ENCODE measurements at places on chromosomes 6 and 20.

GRCh38 chr6:139742671-139743070, 368.2 kb upstream of the CITED2 start:
- no peak for DNase-seq

- DNase-seq: peak; percentile 33
Measured at GRCh38 chr6:18585032-18585573, 198.0 kb downstream of the RNF144B start.

- DNase-seq: no peak
Measured at GRCh38 chr6:4404415-4404814, 269.0 kb upstream of the ECI2 start.

- no peak for DNase-seq
Measured at GRCh38 chr6:152428126-152428525, 209.0 kb downstream of the SYNE1 start.

DNA sequence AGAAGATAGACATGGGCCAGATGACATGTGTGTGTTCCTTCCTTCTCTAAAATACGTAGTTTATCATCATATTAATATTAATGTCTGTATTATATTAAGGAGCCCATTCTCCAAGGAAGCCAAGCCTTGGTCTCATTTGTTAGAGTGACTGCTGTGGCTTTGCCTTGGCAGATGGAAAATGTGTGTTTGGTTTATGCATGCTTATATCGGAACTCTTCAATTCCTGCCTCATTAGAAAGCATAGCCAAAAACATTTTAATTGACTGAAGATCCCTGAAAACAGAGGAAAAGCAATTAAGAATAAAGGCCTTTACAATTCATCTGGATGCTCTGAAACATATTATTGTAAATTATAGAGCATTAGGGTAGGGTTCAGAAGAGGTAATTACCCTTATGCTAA, 106.4 kb downstream of the COL9A1 start:
- DNase-seq: no peak

GRCh38 chr20:45607810-45608209, 21.7 kb upstream of the WFDC10A start:
- DNase-seq: no peak

GRCh38 chr6:134511984-134512683, 194.2 kb upstream of the SGK1 start:
- no peak for DNase-seq

DNA sequence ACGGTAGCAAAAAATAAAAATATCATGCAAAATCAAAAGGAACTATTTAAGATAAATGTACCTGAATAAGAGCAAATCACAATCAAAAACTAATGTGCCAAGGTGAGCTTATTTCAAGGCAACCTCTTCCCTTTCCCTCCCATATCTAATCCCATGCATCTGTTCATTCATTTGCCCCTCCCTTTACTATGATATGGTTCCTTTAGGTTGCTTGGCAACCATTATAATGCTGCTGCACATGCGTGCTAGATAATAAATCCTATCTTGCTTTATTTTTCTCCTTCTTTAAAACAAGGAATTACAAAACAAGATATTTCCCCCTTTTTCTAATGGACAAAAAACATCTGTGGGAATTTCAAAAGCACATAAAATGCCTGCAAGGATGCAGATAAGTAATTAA, 318.2 kb upstream of the POU3F2 start:
- no peak for DNase-seq

- no peak for DNase-seq
Measured at GRCh38 chr20:62907384-62908317, 18.7 kb downstream of the DIDO1 start.

GRCh38 chr20:875115-875514, 41.0 kb downstream of the ANGPT4 start:
- no peak for DNase-seq

GRCh38 chr6:39078695-39079094, 30.1 kb downstream of the GLP1R start:
- no peak for DNase-seq

GRCh38 chr6:23980965-23981364, 145.1 kb upstream of the NRSN1 start:
- DNase-seq: no peak

DNA sequence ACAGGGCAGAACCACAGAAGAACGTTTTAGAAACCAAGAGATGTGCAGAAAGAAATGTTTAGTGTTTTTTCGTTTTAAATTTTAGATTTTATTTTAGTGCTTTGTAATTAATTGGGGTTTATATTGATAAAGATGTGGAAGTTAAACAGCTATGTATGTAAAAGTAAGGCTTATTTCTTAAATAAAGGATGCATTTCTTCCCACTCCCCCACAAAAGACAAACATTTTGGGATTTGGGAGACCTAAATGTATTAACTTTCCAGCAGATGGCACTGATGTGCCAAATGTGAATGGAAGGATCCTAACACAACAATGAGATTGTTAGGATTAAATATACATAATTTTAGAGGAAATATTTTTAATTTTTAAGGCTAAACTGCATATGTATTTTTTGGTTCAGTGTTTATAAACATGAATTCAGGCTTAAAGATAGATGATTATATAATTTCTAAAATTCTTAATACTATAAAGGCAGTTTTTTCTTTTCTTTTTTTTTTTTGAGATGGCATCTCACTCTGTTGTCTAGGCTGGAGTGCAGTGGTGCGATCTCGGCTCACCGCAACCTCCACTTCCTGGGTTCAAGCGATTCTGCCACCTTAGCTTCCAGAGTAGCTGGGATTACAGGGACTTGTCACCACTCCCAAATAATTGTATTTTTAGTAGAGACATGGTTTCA, 12.0 kb downstream of the PFDN4 start:
- DNase-seq: no peak

- no peak for DNase-seq
Measured at GRCh38 chr20:37575884-37576283, 48.2 kb upstream of the BLCAP start.

- peak; percentile 44 for DNase-seq
Measured at GRCh38 chr20:21156266-21156665, 30.4 kb downstream of the KIZ start.

DNA sequence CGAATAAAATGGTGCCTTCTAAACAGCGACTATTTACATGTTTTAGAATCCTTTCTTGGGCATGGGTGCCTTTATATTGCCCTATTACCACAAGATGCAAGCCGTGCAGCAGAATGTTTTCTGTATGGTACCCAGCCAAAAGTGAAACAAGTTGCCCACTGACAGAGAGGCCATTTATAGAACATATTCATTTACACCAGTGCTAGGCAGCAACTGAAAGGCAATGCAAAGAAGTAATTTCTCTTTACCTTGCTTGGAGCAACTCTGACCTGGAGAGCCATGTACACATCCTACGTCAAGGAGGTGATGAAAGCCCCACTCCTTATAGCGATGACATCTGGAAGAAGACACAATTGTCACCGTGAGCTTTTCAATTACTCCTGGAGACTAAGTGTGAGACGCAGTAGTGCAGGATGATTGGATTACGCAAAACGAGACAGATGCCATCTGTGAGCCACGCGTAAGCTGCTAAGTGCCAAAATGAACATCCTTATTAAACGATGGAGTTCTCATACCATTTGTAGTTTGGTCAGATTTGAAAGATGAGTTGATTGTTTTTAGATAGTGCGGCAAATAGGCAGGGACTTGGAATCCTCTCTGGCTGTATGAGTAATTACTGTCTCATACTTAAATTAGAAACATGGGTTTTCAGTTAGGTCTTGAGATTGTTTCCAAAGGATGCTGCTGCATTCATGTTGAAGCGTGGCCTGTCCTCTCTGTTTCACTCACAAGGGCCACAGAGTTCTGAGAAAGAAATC, at the start of gene TMEM244:
TSS of gene TMEM244 (minus strand) at position 408 of the 758 bp plus-strand sequence. CDS start at position 281, 127 bp downstream.
- no peak for DNase-seq

DNA sequence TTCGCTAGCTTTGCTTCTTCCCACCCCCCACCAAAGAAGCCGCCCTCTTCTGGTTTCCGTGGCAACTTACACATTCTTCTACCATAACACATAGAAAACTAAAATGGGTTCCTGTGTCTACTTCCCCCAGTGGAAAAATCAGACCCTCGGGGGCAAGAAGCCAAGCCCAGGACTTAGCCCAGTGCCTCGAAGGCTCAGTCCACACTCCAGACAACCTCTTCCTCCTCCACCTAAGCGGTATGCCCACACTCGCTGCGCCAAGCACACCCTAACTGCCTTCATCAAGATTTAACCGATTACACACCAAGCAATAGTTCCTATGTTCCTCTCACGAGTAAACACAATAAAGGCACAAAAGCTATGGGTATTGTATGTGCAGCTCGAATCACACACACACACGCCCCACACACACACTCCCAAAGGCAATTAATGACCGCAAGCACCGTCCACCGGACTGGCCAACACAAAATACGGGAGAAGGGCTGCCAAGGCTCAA, 537 bp downstream of the PPIL4 start:
- DNase-seq: no peak

DNA sequence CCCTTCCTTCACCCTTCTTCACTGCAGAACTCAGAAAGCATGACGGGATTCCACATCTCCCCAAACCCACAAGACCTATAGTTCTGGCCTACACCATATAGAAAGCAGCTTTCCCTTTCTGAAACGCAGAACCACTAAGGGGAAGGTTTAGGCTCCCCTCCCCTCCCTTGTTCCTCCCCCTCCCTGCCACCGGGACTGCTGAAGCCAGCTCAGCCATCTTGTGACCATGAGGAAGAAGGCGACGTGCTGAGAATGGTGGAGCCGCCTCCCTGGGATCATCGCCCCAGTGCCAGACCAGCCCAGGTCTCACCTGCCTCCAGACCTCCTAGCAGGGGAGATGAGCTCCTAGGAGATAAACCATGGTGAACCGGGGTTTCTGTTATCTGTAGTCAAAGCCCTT, 19.6 kb downstream of the SERPINB6 start:
- DNase-seq: no peak

GRCh38 chr6:41066867-41067304, 5.3 kb downstream of the OARD1 start:
- peak; percentile 57 for DNase-seq

DNA sequence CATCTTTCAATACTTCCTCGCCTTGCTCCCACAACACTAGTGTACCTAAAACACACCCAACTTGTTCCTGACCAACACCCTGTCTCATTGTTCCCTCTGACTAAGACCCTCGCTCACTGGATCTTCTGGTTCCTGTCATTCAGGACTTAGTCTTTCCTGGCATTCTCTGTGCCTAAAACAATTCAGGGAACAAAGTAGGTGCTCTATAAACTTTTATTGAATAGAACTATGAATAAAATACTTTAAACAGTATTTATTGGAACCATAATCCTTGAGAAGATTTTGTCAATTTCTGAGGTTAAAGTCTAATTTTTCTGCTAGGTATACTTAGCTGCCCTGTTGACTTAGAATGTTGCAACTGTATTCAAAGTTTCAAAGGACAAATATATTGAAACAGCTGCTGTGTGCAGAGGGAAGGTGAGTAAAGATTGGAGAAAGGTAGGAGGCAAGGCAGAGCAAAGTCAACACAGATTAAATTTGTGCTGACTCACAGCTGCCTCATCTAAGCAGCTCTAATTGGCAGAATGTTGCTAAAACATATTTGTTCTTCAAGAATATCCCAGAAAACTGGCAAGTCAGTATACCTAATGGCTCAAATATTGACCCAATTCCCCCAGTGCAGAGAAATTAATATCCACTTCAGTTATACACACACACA, 37.6 kb downstream of the GSTA2 start:
- DNase-seq: no peak

GRCh38 chr6:78513856-78514255, 353.5 kb upstream of the IRAK1BP1 start:
- no peak for DNase-seq

DNA sequence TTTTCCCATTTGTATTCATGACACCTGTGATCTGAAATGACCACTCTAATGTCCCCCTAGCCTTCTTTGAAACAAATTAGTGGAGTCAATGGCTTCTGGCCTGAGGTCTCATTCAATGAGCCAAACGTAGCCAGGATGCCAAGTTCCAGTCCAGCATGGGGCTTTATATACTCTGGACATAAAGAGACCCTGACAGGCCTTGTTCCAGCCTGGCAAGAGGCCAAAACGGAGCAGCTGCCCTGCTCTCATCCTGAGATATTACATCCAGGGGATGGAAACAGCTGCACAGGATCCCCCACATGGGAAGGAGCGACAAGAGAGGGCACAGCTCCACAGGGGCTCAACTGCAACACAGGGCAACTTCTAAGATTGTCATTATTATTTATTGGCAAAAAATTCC, 437.8 kb downstream of the CDH26 start:
- DNase-seq: no peak

DNA sequence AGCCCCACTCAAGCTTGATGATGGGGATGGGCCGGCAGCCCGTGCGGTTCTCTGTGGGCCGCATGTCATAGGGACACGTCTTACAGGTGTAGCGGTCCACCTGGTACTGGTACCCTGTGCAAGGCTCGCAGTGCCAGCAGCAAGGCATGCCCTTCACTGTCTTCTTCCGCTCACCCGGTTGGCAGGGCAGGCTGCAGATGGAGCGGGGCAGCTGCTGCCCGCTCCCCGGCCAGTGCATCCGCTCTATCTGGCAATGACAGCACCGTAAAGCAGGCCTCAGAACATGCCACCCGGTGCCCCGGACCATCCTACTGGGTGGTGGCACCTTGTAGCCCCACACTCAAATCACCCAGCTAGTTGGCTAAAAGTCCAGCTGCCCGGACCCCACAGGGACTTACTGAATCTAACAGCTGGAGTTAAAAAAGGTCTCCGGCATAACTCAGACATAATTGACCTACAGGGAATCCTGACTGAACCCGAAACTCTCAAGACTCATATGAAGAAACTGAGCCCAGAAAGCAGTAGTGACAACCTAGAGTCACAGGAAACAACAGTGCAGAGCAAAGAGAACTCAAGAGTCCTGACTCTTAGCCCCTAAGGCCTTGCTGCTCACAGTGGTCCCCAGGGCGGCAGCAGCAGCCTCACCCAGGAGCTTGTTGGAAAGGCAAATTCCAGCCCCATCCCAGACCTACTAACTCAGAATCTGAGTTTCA, 109.4 kb downstream of the GRM4 start:
- no peak for DNase-seq

- DNase-seq: no peak
Measured at GRCh38 chr6:167349631-167350274, 24.9 kb downstream of the TTLL2 start.

DNA sequence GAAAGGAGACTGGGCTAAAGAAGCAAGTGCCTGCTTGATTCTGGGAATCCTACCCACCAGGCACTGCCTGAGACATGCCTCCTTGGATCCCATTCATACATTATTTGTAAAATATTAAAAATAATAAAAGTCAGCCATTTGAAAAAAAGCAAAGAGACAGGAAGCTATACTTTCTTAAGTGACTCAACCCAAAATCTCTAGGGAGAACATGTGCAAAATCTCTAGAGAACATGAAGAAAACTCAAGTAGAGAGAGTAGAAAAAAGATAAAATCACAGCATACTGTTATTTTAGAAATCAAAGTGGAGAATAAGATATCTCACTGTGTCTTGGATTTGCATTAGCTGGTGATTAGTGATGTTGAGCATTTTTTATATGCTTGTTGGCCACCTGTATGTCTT, 197.2 kb upstream of the GGTLC1 start:
- DNase-seq: no peak
